MCF 10A (cell line): ENCODE measurements at places on chromosomes 4 and X. TPM values are rescaled to one million over a fixed set of nuclear protein-coding genes. Genes with fewer than 3 reads are reported as not detected.
A peak's percentile ranks its signal among the peaks of the same experiment; 100 is the strongest.

DNA sequence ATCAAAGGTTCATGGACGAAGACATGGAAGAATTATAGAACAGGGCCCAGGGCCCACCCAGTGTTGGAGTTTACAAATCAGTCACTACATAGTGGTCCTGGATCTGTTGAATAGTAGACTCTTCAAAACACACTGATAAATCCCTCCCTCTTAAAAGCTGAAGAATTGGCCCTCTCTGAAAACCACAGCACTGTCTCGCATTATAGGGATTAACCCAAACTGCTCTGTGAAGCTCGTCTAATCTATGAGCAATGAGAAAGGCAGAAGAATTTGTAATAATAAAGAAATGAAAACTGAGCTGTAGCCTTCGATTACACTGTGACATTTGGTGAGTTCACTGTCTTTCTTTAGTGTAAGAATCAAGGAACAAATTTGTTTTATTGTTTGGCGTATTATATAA, 92.5 kb upstream of the ZFP42 start:
- DNase-seq: no peak

NPNT gene
- total RNA-seq: 0.09 TPM in 1 of 2 replicates, not detected in the other

PHOX2B gene
- not detected in 2 replicates for total RNA-seq

DNA sequence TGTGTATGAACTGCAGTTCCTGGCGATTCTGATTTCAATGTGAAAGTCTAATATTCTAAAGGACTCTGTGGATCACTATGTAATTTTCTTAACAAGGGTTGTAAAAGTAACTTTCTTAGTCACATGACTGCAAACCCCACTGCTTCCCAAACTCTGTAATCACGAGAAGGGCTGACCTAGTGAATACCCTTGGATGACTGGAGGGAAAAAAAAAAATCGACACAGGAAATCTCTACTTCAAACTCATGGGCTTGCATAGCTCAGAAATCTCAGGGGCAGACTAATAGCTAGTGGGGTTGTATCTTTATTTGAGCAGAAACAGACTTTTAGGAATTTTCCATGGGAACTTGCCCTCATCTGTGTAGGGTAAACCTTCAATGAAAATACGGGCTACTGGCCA, 4.8 kb upstream of the MXRA5 start:
- no peak for DNase-seq

DNA sequence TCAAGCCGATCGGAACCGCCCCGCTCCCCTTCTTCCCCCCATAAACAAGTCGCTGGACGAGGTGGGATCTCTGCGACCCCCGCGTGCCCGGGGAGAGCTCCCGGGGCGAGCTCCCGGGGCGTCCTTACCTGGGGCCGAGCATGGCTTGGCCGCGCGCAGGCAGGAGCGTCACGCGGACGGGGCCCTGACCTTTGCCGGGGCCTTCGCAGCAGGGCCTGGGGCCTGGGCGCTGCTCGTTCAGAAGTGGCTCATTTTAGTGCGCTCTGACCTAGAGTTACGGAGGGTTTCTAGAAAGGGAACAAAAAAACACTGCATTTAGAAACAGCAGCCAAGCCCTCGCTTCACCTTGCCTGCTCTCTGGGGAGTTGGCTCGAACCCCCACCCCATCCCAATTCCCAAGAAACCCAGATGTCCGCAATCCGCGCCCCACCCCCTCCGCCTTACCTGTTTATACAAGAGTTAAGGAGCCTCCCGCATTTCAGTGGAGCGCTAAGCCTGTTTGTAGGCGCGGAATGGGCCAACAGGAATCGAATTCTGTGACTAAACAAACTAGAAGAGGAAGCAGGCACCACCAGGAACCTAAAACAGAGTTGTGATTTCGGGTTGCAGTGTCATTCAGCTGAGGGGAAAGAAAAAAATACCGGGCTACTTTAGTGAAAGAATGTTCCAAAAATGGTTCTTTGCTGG, 814 bp upstream of the RBM47 start:
- DNase-seq: no peak

DNA sequence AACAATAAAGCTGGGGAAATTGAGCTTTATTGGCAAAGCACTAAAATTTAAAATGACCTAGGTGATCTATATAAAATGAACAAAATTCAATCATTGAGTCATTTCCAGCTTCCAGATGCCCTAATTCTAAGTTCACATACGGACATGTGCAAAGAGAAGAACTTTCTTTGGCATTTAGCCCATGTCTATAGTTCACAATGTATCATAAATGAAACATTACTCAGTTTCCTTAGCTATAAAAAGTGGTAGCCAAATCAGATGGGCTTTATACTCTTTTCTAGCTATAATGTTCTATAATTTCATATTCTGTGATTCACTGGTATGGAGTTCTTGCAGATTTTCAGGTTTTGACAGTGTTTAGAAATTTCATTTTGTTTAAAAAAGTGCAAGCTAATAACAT, 327.4 kb downstream of the KCTD8 start:
- DNase-seq: peak; percentile 34

DNA sequence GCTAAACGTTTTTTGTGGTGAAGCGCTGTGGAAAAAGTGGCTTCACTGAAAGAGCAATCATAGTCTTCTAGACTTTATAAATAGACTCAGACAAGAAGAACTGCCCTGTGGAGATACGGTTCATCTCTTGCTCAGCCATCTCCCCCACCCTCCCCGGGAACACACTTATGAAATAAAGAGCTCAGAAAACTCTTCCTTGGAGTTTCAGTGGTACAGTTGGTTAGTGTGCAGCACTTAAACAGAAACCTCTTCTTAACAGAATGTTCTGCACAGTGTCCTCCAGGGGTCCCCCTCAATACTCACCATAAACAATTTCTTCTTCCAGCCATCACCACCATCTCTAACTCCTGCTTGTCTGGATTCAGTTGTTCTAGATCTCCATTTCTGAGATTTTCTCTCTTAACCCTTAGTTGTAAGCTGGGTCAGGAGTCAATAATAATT, 313.0 kb downstream of the ARHGAP10 start:
- DNase-seq: no peak

DNA sequence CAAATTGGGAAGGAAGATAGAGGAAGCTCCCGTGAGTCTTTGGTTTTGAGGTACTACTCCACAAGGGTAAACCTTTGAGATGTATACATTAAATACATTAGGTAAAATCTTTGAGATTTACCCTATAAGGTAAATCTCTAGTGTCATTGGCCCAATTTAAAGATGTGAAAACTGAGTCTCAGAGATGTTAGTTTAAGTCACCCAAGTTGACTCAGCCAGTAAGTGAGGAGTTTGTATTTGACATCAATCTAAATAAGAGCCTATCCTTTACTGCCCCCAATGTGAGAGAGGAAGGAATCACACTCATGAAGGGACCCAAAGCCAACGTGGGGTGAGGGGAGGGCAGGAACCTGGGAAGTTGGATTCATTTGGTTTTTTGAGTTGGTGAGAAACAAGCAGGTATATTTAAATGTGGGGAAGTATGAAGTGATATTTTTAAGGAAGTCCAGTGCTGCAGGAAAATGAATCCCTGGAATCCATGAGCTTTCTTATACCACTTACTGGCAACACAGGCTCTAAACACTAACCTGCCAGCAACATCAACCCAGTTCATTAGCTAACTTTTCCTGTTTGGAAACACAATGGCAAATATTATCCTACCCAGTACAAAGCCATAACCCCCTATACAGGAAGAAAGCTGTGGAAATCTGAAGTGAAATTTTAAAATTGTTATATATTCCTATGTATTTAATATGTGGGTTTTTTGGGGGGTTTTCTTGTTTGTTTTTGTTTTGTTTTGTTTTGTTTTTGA, 55.3 kb downstream of the PALLD start:
- peak; percentile 43 for DNase-seq

- no peak for DNase-seq
Measured at GRCh38 chr4:137266511-137266910, 265.8 kb downstream of the PCDH18 start.

GAR1 gene
- total RNA-seq: 21.2 and 28.7 TPM in 2 replicates

DNA sequence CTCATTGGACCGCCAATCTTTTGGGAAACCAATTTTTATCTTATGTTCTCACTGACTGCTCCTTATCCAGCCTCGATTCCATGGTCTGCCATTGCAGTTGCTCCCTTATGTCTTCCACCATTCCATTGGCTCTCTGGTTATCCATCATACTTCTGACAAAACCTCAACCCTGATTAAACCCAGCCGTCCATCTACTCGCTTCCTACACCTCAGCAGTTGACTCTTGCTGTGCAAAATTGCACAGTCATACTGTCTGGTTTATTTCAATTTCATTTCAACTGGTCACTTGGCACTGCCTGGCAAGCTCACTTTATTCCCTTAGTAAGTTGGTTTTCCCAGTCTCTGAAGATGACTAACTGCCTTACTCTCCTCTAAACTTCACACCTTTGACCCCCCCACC, 26.2 kb downstream of the ARL9 start:
- DNase-seq: no peak

GRCh38 chr4:16026160-16026761, 57.6 kb downstream of the PROM1 start:
- DNase-seq: peak; percentile 65

EVC2 gene
- total RNA-seq: 5.5 and 6.0 TPM in 2 replicates

GRCh38 chrX:20585782-20586181, 319.1 kb upstream of the RPS6KA3 start:
- DNase-seq: no peak

GRCh38 chr4:168076989-168077725, 15.2 kb upstream of the ANXA10 start:
- peak; percentile 76 for DNase-seq

SASH3 gene
- not detected in 2 replicates for total RNA-seq

DNA sequence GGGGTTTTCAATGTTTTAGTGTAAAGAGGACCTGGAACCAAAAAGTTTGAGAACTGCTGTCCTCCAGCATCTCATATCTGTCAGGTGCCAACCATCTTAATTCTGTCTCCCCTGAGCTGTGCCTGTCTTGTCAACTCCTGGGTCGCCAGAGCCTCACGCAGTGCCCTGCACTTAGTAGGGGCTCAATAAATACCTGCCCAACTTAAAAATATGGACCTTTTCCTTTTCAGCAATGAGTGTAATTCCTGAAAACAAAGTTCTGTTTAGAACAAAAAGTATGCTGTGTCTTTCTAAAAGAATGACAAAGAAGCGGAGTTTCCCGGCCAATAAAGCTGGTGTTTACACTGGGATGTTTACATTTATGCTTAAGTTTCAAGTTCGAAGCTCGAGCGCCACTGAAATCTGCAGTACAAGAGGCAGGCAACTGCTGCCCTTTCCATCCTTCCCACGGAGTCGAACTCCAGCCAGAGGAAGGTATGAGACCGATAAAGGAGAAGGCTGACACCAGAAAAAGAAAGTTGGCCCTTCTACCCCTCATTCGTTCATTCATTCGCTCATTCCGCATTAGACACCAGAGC, 1.1 kb upstream of the HTATSF1 start:
- no peak for DNase-seq

DNA sequence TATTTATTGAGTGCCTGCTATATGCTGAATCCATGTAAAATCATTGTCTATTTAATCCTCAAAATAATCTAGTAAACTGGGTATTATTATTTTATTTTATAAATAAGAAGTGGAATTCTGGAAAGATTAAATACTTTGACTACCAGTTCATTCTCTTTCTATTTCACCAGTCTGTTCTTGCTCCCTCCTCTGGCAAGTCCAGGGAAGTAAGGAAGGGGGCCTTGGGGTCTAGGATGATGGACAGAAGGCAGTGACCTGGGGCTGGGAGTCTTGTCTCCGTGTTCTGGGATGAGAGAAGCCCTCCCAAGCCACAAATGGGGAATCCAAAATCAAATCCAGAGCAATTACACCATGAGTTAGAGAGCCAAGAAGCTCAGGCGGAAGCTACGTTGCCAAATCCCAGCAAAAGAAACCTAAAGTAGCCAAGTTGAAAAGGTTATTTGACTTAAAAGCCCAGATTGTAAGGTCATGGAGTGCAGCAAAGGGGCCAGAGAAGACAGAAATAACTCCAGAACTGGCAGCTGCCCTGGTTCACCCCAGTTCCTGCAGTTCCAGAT, 28.3 kb upstream of the PARM1 start:
- no peak for DNase-seq

DUSP9 gene
- total RNA-seq: not detected in 2 replicates

GRCh38 chr4:114561590-114561989, 37.0 kb upstream of the UGT8 start:
- no peak for DNase-seq

DNA sequence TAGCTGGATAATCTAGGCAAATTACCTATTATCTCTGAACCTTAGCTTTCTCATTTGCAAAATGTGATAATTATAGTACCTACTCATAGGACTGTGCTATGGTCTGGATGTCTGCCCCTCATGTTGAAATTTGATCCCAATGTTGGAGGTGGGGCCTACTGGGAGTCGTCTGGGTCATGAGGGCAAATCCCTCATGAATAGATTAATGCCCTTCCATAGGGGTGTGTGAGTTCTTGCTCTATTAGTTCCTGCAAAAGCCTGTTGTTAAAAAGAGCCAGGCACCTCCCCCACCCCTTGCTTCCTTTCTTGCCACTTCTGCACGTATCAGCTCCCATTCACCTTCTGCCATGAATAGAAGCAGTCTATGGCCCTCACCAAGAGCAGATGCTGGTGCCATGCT, 73.9 kb downstream of the SERTM2 start:
- DNase-seq: no peak

GRCh38 chrX:22430701-22431100, 158.0 kb downstream of the CBLL2 start:
- no peak for DNase-seq

SNCA gene
- total RNA-seq: 29.1 and 34.8 TPM in 2 replicates

GRCh38 chrX:136310411-136310810, 9.6 kb downstream of the ADGRG4 start:
- DNase-seq: peak; percentile 69
